Fibroblast of skin of scalp (primary cell): ENCODE measurements at places on chromosomes 7 and 10.

GRCh38 chr7:102236592-102237287 lies 49.9 kb upstream of the SH2B2 start:
- DNase-seq: peak; percentile 67

GRCh38 chr10:71651428-71651827 lies 68.2 kb downstream of the C10orf105 start:
- DNase-seq: no peak

DNA sequence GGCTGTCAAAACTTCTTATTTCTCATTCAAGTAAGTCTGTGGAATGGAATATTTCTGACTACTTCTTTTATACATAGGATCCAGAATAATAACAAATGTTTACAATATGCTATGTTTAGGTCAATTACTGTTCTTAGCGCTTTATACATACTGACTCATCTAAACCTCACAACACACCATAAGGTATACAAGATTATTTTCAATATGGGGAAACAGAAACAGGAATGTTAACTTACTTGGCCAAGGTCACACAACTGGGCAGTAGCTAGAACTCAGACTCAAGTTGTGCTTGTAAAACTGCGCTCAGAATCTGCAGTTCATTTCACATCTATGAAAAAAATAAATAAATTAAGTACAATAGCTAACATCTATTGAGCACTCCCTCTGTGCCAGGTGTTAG lies 168.0 kb downstream of the GNAI1 start:
- no peak for DNase-seq

- peak; percentile 23 for DNase-seq
Measured at GRCh38 chr7:87225696-87226095, 6.2 kb upstream of the TMEM243 start.

DNA sequence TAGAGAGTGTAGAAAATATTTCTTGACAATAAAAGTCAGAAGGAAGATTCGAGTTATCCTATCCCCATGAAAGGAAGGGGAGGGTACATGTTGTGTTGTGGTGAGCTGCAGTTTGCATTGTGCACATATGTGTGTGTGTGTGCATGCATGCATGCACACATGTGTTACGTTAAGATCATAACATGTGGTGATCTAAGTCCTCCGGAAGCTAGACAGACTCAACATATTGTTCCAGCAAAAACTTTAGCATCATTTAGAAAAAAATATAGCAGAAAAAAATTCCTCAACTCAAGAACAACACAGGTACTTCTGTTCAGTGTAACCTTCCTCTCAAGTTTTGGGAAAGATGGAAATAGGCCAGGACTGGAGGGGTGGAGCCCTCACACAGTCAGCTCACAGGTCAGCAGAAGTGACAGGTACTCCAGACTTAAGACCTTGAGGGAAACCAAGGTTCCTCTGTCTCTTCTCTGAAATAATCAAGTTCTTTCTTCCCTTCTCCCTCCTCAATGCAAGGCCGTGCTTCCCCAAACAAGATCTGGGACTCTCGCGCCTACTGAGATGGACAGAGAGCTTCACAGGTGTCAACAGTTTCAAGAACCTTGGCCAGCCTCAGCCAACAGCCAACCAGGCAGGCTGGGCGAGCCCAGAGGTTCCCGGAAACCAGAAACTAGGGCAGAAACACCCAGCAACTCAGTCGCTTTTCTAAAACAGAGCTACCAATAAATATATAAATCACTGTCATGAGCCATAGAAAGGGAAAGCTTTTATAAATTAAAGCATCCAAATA lies 205.2 kb downstream of the FAM107B start:
- no peak for DNase-seq

DNA sequence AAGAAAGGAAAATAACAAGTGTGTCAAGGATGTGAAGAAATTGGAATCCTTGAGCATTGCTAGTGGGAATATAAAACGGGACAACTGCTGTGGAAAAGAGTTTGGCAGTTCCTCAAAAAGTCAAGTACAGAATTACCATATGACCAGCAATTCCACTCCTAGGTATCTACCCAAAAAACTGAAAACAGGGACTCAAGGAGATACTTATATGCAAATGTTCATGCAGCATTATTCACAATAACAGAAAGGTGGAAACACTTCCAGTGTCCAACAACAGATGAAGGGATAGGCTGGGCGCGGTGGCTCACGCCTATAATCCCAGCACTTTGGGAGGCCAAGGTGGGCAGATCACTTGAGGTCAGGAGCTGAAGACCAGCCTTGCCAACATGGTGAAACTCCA lies 33.5 kb downstream of the HSPA12A start:
- no peak for DNase-seq

DNA sequence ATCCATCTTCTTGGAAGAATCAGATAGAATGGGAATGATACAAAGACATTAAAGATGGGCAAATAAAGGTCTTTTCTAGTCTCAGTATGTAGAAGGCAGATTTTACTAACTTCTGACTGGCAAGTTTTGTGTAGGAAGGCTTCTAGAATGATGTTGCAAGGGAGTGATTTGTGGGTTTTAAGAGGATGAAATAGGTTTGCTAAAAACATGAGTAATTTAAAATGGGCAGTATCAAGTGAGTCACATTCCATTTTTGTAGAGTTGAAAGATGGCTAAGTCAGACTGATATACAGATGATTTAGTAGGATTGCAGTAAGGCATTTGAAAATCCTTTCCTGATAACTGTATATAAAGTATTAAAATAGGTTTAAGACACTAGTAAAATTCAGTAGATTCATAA lies 777.4 kb downstream of the SORCS1 start:
- peak; percentile 26 for DNase-seq

DNA sequence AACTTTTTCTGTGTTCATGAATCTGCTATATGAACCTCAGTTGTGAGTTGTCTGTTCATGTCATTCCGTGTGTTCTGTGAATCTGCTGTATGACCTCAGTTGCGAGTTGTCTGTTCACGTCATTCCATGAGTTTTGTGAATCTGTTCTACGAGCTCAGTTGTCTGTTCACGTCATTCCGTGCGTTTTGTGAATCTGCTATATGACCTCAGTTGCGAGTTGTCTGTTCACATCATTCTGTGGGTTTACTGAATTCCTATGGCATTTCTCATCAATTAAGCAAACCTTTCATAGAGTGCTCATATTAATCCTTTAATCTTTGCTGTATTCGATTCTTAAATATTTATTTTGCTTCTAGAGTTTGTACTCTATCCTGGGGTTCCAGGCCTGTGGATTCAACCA lies 150.6 kb downstream of the DIP2C start:
- peak; percentile 69 for DNase-seq

- no peak for DNase-seq
Measured at GRCh38 chr7:158975526-158976467, 119.4 kb downstream of the DYNC2I1 start.

GRCh38 chr7:2760098-2760889 lies 72.3 kb downstream of the AMZ1 start:
- DNase-seq: peak; percentile 61

DNA sequence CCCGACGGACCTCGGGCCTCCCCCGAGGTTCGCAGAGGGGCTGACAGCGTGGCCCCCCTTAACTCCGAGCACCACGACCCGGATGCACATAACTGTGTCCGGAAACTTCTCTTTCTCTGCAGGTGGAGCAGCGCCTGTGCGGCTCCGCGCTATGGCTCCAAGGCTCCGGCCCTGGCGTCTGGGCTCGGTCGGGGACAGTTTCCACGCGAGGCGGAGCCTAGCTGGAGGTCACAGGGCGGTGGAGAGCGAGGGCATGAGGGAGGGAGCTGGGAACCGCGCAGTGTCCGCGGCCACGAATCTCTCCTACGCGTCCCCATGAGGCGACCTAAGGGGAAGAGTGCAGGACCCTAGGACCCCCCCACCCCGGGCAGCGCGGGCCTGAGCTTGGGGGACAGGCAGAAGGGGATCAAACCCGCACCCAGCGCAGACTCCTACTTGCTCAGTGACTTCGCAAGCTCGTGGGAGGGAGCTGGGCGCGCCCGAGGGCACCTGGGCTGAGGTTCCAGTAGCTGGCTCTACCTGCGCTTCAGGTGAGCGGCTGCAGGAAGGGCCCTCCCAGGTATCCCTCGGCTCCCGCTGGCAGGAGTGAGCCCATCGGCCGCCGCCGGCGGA lies 8.6 kb upstream of the MNX1 start:
- DNase-seq: no peak

DNA sequence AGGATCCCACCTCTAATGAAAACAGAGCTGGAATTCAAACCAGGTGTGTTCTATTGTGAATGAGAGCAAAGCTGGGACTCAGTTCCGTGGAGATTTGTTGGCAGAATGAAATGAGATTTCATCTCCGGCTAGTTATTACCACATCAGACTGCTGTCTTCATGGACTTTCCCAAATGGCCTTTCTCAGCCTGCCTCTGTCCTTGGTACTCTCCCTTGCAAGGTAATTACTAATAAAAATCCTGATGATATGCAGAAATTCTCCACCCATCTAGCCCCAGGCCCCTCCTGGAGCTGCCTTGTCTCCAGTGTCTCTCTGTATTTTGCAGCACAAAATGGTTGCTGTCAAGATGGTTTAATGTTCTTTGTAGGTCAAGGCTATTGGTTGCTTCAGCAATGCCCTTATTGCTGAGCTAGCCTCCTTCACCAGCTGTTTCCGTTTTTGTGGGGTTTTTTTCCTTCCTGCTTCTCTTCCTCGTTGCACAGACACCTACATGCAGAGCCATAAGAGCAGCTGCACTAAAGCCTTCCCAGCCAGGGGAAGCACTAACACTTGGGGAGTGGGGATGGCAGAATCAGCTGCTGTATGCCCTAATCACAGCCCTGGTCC lies 185.0 kb upstream of the GHITM start:
- no peak for DNase-seq

DNA sequence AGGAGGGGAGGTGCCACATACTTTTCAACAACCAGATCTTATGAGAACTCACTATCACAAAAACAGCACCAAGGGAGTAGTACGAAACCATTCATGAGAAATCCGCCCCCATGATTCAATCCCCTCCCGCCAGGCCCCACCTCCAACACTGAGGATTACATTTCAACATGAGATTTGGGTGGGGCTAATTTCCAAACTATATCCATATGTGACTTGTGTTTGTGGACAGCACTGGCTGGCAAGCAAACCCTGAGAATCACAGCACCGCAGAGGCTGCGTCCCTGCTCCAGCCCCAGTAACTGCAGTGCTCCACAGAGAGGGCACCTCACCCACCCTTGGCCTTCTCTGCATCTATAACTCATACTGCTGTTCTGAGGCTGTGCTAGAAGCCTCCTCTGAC lies 211.2 kb upstream of the PODXL start:
- no peak for DNase-seq

GRCh38 chr7:44634839-44635591 lies 28.6 kb downstream of the OGDH start:
- no peak for DNase-seq

DNA sequence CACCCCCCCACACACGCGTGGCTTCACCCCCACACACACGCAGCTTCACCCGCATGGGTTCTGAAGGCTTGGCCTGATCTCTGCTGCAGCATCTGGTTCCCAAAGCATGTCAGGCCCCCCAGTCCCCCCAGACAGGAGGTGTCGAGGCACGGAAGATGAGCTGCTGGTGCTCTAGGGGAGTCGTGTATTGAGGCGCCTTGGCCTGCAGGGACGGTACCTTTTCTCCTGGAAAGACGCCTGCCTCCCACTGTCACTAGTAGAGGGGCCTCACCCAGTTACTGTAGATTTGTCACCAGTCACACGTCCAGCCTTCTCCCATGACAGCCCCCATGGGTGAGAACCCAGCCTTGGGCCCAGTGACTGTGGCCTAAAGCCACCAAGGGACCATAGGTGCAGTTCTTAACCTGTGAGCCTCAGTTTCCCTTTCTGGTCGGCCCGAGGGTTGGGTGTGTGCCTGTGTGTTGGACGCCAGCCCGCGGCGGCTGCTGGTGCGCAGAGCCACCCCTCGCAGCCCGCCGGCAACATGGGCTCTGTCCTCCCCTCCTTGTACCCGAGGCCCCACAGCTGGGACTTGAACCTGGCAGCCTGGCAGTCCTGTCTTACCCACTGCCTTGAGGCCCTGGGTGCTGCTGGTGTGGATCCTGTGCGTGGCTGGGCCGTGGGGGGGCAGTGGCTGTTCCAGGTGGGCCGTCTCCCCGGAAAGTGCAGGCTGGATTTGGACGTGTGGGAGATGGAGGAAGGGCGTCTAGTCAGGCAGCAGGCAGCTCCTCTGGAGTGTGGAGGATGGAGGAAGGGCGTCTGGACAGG lies 81.7 kb downstream of the NKX6-2 start:
- no peak for DNase-seq

- no peak for DNase-seq
Measured at GRCh38 chr7:129110258-129110981, 34.1 kb upstream of the TSPAN33 start.

GRCh38 chr7:33556472-33556871 lies 348.9 kb upstream of the BMPER start:
- no peak for DNase-seq

- DNase-seq: peak; percentile 78
Measured at GRCh38 chr10:71713135-71714030, 6.2 kb downstream of the C10orf105 start.

- DNase-seq: no peak
Measured at GRCh38 chr10:52744057-52744805, 28.4 kb downstream of the MBL2 start.

GRCh38 chr10:31112961-31113360 lies 81.3 kb upstream of the ZNF438 start:
- no peak for DNase-seq

GRCh38 chr7:126606331-126606730 lies 646.4 kb downstream of the GRM8 start:
- DNase-seq: no peak

- peak; percentile 41 for DNase-seq
Measured at GRCh38 chr10:43689618-43689954, 40.9 kb upstream of the ZNF32 start.

GRCh38 chr10:3835770-3836169 lies 50.8 kb upstream of the KLF6 start:
- DNase-seq: no peak

DNA sequence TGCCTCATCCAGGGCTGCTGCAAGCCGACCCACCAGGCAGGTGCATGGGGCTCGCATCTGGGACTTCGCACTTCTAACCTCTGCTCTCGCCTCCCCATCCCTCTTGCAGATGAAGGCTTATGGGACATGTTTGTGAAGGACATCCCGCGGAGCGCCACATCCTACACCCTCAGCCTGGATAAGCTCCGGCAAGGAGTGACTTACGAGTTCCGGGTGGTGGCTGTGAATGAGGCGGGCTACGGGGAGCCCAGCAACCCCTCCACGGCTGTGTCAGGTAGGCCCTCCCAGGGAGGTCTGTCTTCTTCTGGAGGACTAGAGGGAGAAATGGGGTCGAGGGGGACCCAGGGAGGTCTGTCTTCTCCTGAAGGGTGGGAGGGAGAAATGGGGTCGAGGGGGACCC lies 448.9 kb upstream of the FOXK1 start:
- no peak for DNase-seq

DNA sequence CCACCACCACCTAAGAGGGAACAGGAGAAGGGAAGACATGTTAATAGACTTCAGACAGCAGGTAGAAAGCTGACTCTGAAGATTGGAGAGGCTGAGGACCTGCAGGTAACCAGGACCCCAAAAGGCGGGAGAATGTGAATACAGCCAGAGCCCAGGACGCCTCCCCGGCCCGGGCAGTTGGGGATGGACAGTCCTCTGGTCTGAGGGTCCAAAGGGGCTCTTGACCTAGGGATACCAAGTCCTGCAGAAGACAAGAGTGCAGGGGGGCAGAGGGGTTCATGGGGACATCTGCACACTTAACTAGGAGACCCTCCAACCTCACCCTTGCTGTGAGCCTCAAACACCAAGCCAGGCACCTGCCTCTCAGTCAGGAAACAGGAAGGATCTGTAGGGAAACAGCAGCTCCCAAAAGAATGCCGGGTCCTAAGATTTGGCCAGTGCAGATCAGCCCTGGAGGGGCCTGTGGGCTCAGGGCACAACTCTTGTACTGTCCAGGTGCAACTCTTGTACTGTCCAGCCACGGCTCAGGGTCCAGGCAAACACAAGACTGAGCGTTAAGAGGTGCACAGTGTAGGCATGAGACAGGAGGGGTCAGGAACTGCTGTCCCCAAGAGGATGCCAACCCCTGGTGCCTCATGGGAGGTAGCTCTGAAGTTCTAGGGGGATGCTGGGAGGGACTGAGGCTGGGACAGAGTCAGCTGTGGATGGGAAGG lies 2.3 kb upstream of the STK32C start:
- DNase-seq: no peak
